Activated CD4-positive, alpha-beta T cell treated with anti-CD3 and anti-CD28 coated beads, Interleukin-2, amount 50 U/mL, for 16 hours (primary cell): ENCODE measurements at places on chromosomes 3 and 15.

GRCh38 chr3:42680271-42680670, 5.1 kb upstream of the KLHL40 start:
- no peak for DNase-seq

GRCh38 chr3:170007031-170007663, 30.6 kb upstream of the GPR160 start:
- DNase-seq: peak; percentile 71

GRCh38 chr3:177418787-177419186, 221.5 kb upstream of the TBL1XR1 start:
- DNase-seq: peak; percentile 28

DNA sequence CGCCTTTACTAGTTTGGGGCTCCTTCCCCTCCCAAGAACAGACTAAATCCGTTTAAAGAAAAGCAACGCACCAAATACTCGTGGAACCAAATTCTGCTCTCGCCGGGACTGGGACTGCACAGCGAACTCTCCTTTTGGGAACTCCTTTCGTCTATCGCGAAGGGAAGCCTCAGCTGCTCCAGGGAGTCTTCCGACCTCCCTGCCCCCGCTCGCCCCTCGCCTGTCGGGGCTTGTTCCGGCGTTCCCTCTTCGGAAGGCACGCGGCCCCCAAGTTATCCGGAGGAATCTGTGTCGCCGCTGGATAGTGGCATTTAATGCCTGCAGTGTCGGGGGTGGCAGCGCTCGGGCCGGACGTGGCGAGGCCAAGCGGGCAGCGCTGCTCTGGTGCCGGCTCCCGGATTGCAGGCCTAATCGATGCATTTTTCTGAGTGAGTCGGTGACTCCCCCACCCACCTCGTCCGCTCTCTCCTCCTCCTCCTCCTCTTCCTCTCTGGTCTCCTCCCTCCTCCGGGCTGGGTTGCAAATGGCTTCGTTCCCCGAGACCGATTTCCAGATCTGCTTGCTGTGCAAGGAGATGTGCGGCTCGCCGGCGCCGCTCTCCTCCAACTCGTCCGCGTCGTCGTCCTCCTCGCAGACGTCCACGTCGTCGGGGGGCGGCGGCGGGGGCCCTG, at the start of gene TRIM71:
TRIM71 (plus strand) TSS at position 440 of the 671 bp plus-strand sequence; CDS start at position 524, 84 bp downstream.
- DNase-seq: peak; percentile 14

DNA sequence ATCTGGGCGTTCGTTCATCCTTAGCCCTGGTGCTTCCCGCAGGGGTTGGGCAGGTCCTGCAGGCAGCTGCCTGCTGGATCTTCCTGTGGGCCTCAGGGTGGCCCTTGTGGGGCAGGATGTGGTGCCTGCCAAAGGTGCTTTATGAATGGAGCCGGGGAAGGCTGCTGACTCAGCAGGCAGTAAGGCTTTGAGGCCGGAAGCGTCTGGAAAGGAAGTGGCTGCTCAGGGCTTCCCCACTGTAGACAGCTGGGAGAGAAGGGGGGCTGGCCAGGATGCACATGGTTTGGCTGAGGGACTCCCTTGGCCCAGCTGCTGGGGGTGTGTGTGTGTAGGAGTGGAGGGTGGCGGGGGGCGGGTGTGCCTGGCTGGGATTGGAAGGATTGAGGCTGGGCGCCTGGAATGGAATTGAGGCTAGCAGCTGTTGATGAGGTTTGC, 12.9 kb downstream of the CD276 start:
- peak; percentile 94 for DNase-seq

GRCh38 chr3:73107676-73108187, 46.3 kb downstream of the EBLN2 start:
- no peak for DNase-seq

DNA sequence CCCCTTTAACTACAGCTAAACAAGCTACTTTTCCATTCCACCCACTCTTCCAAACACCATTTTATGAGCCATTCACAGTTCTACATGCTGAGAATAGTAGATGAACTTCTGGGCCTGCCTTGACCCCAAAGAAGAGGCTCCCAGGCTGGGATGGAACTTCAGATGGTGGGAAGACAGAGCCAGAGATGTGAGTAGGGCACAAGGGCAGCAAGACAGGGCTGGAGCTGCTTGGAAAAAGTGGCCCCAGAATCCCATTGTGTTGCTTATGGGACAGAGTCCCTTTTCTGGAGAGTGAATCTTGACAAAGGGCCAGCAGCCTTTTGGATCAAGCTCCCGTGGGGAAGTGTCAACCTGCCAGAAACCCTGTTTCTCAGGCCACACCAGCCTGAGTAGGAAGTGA, 516.5 kb upstream of the PPP2R3A start:
- DNase-seq: no peak

DNA sequence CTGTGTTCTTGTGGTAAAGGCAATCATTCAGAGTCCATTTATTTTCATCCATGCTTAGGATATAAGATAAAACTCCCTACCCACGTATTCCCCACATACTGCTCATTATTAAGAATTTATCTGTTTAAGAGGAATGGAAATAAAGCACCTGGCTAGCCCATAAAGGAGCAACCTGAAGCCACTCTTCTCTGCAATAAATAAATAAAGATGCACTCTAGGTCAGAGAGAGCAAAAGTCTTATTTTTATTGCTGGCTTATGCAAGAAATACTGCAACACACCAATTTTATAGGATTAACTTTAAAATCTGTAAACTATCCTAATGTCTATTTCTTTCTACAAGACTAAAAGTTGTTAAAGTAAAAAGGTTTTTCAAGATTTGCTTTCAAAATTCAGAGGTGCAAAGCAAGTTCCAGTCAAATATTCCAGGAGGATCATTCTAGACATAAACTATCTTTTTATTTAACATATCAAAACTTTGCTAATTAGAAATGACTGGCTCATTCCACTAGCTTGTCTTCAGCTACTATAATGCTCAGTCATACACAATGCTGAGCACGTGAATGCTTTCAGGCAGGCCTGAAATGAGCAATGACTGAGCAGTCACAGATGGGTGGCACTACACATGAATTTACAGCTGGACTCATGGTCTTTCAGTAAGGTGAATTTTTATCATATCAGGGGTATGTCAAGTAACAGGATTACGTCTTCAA, 7.1 kb downstream of the TJP1 start:
- DNase-seq: peak; percentile 11

DNA sequence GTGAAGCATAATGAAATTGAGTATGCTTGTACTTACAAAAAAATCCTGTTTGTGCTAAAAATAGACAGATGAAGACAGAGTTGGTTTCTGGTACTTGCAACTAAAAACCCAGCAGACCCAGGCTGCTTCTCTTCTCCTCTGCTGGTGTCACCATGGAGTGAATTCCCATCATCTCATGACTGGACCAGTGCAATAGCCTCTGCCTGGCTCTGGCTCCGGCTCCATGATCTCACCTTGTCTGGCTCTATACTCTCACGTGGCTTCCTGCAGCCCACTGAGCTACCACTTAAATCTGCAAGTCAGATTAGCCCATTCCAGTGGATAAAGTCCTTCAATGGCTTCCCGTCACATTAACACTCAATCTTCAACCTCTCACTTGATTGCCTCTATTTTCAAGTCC, 129.2 kb upstream of the CADPS start:
- DNase-seq: no peak

GRCh38 chr3:65568497-65568896, 470.2 kb downstream of the MAGI1 start:
- DNase-seq: no peak

GRCh38 chr3:66554178-66554577, 53.4 kb upstream of the LRIG1 start:
- DNase-seq: no peak

GRCh38 chr15:73139744-73140553, 87.7 kb downstream of the NEO1 start:
- no peak for DNase-seq

GRCh38 chr15:74024687-74025086, 30.2 kb downstream of the PML start:
- no peak for DNase-seq

DNA sequence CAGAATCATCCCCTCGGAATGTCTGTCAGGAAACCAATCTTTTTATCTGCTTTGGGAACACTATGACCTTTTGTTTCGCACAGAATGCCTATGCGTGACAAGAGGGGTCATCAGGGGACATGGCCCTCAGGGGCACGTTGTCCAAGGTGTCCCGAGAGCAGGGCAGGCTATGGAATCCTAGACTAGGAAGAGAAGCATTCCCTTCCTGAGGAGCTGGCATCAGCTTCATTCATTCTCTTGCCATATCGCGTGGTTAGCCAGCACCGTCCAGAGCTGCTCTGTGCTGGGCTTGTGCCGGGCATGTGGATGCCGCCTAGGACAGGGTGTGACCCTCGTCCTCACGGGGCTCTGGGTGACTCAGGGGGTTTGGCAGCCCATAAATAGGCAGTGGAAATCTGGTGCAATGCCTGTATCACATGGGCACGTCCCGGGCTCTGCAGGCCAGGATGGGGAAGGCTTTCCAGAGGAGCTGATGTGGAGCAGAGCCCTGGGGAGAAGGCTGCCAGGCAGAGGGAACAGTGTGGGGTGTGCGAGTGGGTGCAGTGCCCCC, 117.8 kb downstream of the TMEM266 start:
- DNase-seq: no peak

- DNase-seq: no peak
Observed at GRCh38 chr15:89912674-89913396, at the start of gene ARPIN. Gene ARPIN, minus strand, starts transcription at chr15:89912952. Its CDS starts 117 bp downstream, at chr15:89912835.

DNA sequence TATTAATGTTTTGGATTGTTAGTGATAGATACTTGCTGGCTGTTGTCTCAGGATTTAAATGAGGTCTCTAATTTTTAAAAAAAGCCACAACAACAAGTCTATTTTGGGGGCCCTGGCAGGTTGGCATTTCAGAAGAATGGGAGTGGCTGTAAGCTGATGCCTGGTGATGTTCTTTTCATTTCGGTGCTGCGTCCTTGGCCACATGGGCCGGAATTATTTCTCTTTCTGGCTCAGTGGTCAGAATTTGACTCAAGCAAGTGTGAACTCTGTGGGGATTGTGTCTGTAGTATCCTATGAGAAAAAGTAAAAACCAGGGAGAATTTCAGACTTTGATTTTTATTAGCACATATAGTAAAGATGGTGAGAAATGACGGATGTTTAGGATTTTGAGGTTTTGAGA, 203.0 kb downstream of the AKAP13 start:
- no peak for DNase-seq

DNA sequence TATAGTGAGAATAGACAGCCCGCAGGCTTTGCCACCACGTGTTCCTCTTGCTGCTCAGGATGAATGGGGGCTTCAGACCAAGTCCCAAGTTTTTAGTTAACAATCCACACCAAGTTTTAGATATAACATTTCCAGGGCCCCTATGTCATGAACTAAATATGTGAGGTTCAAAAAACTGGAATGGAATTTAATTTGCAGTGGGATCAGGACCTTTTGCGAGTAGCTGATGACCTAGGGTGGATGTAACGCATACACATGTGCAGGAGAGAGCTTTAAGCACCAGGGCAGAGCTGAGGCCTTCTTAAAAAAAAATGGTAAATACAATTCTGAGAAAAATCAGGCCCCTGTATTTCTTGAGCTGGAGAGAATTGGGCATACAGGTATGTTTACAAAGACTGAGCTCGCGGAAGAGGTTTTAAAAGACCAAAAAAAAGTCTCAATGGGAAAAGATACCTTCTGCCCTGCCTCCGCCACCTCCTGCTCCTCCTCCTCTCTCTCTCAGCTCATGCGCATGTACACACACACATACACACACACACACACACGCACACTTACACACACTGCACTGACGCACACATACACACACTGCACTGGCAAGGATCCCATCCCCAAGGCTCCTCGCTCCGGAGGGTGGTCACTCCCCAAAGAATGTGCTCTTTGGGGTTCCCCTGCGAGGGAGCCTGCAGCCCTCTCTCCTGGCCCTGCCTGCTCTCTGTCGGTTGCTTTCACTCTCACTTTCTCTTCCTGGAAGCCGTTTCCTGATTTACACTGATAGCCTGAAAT, 48.2 kb upstream of the IGF1R start:
- DNase-seq: peak; percentile 39
